GOT3 (cell line): ENCODE measurements at places on chromosomes 2 and 18.

GRCh38 chr2:147467441-147467840 is 377.4 kb upstream of the ACVR2A start:
- DNase-seq = no peak

DNA sequence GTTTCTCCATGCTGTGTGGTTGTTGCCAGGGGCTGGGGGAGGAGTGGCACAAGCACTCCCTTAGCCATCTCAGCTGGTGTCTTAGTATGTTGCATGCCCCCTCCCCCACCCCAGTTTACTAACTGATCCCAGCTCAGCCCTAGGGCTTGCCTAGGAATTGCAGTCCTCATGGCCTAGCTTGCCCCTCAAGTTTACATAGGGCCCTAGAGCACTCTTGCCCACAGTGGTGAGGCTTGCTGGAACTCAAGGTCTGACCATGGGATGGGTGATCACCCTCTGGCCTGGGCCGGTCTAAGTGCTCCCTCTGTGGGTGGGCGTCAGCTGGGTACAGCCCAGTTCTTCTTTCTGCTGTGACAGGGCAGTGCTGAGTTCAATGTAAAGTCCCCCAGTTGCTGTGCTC is 156.1 kb upstream of the PIEZO2 start:
- no peak for DNase-seq

DNA sequence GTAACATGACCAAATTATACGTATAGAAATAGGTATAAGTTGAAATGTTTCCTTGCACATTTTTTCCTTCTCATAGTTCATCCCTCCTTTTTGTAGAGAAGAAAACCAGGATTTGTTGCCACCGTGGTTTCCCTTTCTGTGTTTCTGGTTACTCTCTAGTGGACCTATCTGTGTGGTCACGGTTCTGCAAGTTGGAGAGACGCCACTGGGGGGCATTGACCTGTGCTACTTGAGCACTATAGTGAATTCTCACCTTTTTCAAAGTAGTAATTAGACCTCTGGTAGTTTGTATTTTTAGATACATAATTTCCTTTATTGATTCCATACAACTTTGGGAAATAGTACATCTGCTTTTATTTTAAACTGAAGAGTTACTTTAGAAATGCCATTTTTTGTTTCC is 444.8 kb downstream of the PTPRM start:
- no peak for DNase-seq

DNA sequence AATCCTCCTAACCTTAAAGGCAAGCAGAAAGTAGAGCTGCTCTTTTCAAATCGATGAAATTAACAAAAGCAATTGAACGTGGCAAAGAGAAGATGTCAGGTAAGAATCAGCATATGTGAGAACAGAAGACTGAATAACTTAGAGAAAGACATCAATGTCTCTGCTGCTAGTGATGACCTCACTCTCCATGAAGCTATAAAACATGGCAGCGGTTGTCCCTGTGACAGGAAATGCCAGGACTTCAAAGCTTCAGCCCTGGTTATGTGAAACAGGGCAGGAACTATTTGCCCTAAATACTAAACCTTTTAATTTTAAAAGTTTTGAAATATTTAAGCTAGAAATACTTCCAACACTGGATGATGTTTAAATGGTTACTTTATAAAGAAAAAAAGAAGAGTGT is 383.7 kb downstream of the XIRP2 start:
- no peak for DNase-seq

- DNase-seq = no peak
These were observed 90.5 kb downstream of the MYO5B start for GRCh38 chr18:50104421-50104820.

- DNase-seq = peak; percentile 23
These were observed at the start of gene TGIF1 for GRCh38 chr18:3450012-3450798. Gene TGIF1 (plus strand): TSS chr18:3450172. CDS start chr18:3450490, 318 bp downstream.
